ENCODE measurements at places on chromosomes 7 and 10.
A peak's percentile ranks its signal among the peaks of the same experiment; 100 is the strongest.

DNA sequence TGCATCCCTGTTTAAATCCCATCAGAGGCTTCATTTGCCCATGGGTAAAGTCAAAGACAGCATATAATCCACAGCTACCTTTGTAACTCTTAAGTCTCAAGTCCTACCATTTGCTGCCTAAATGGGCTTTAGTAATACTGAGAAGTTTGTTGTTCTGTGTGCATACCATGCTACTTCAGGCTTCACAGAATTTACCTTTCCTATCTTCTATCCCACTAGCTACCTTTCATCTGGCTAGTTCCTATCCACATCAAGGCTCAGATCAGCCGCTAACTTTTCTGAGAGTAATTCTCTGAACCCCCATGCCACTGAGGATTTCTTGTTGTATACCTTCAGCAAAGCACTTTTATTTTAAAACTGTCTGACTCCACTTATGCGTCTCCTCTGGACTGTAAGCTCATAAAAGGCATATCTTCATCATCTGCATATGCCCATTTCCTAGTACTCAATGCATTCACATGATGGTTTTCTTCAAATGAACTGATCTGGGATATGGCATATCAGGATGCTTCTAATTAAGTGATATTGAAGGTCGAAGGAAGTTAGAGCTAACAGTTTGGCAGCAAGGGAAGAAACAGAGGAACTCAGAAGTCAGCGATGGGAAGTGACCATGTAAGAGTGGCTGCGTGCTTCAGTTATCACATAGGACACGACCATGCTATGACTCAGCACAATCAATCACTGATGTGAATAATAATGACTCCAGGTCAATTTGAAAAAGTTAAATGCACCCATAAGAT is 283.9 kb upstream of the DKK1 start:
- DNase-seq: no peak

DNA sequence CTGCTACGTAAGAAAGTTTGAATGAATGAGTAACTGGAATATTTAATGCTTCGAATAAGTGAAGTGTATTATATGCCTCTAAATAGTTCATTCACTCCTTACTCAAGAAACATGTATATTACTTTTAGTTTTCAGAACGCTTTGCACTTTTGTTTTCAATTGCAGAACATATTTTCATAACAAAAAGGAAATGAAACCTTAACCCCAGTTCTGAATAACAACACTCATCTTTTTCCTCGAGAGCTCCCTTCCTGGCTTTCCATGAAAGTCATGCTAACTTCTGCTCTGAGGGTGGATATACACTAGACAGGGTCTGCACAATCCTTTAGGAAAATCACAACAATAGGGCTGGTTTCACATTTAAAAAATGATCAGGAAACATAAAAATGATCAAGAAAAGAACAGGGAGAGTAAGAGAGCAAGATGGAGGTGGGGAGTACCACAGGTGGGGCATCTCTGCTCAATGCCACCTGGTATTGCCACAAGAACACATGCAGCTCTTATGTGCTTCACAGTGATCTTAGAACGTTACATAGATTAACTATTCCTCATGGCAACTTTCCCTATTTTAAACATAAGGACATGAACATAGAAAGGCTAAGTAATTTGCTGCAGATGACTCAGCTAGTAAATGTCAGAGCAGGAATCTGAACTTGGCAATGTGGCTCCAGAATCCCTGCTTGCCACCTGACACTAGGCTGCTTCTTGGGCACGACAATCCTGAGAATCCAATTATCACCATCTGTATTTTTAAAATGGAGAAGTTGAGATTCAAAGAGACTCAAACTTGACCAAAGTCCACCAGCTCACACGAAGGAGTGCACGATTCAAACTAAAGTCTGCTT is 219.5 kb upstream of the AOAH start:
- DNase-seq: no peak

GRCh38 chr7:151432658-151433521 is 7.1 kb downstream of the CRYGN start:
- DNase-seq: peak; percentile 42

- DNase-seq: no peak
These were observed 86.9 kb downstream of the VTI1A start for GRCh38 chr10:112533916-112534315.

GRCh38 chr10:122577311-122577885 is 16.8 kb downstream of the DMBT1 start:
- no peak for DNase-seq

GRCh38 chr10:34739915-34740314 is 75.2 kb downstream of the PARD3 start:
- no peak for DNase-seq

DNA sequence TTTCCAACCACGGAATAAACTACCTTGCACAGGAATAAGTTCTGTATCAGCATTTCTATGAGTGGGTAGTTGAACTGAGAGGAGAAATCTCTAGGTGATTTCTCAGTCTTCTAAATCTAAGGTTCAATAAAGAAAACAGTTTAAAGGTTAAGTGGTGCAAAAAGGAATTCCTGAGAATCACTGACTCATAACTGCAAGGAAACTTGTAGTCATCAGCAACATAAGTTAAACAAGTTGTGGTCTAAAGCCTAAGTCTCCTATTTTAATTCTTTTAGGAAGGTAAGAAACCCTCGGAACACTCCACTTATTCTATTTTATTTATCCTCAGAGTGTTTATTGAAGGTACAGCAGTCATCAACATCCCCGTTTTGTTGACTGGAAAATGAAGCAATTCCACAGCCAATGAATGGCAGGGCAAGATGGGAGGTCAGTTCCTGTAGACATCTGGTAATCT is 92.4 kb upstream of the PIK3CG start:
- peak; percentile 68 for DNase-seq

DNA sequence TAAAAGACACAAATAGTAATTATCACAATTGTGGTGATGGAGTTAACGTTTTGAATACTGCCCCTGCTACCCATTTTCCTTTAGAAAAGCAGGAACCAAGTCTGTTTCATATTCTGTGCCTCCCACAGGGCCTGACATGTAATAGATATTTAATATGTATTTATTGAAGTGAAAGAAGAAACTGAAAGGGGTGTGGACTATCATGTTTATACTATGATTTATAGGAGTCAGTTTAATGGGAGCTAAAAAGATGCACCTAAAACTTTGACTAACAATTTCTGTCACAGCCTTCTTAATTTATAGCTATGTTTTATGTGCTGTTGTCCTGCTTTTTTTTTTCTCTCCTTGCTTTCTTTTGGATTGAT is 24.1 kb upstream of the BHLHA15 start:
- DNase-seq: no peak

DNA sequence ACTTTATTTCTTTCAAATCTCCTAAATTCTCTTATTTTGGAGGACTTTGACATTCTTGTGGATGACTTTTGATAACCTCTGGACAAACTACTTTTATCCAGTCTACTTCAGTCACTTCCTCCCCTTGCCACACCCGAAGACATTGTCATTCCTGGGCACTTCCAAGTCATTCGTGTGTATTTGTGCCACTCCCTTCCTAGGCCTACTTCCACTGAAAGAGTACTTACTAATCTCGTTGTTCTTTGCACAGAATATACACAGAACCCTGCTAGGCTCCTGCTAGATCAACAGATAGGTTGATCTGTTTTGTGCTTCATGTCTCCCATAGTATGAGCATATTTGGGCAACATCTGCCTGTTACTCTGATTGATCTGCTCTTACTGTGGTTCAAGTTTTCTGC is 355.4 kb downstream of the HGF start:
- no peak for DNase-seq

DNA sequence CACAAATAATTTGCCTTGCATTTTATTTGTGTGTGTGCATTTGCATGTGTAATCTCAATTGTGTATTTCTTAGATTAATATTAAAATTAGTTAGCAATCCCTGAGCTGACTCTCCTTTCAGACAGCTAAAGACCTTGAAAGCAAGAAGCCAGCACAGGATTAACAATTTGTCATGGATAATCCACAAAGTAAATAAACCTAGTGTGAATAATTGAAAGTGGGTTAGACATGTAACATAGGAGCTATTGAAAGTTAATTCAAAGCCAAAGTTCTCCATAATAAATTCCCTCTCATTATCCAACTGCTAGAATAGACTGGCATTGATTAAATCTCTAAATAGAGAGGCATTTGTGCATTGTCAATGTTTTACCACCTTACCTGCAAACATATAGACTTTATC is 326.1 kb downstream of the PLXDC2 start:
- no peak for DNase-seq

DNA sequence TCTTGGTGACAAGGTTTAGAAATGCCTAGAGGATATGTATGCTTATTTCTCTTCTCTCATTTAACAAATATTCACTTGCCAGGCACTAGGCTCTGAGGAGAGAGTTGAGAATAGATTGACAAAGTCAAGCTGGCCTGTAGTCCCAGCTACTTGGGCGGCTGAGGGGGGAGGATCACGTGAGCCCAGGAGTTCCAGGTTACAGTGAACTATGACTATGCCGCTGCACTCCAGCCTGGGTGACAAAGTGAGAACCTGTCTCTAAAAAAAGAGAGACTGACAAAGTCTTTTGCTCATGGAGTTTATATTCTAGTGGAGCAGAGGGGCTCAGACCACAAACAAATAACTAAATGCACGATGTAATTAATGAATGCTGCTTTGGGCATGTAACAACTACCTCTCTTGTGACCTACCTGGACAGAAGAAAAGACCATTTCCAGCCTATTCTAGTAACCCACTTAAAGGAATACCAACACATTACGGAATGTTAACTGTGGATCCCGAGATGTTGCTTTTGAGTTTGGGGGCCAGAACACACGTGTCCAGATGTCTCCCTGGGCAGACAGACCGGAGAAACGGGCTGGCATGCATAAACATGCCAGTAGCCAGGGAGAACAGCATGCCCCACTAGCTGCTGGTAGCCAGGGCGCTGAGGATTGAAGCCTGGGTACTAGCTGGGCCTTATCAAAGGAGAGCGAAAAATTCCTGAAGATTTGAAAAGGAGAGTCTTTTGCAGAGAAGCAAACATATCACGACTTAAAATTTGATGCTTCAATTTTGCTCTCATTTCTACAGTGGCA is 2.6 kb upstream of the BMPR1A start:
- DNase-seq: no peak

GRCh38 chr10:76119515-76119914 is 688.1 kb downstream of the LRMDA start:
- DNase-seq: peak; percentile 73

- DNase-seq: peak; percentile 71
These were observed 137.3 kb downstream of the SEMA3C start for GRCh38 chr7:80781561-80781979.

DNA sequence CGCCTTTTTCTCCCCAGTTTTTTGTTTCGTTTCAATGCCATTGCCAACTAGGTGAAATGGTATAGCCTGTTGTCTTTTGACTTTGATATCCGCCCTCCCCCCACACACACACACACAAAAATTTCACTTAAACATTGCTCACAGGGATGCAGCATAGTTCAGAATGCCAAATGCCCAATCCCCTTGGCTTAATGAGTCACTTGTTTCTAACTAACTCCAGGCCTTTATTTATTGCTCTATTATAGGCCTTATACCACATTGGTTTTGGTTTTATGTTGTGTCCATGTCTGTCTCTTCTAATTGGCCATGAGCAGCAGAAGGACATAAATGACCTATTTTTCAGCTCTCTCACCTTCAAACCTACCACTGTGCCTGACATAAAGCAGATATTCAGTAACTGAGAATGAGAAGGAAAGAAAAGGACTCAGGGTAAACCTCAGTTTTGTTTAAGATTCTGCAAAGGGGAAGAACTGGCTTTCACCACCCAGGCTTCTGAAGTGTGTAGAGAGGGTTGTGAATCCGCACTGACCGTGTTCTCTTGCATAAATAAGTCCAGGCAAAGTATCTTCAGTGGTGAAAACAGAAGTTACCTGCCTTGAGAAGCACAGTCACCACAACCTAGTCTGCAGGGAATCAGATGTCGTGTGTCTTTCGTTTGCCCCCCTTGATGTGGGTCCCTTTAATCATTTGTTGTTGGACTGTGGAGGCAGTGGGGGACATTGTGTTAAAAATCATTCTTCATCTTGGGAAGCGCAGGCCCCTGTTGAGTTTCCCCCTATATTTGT is 139.8 kb downstream of the CELF2 start:
- DNase-seq: no peak

- DNase-seq: peak; percentile 30
These were observed 523 bp downstream of the PURB start for GRCh38 chr7:44884621-44885393.

- peak; percentile 44 for DNase-seq
These were observed 3.4 kb upstream of the SMARCD3 start for GRCh38 chr7:151251689-151252560.

GRCh38 chr10:33483124-33483815 is 148.8 kb upstream of the NRP1 start:
- DNase-seq: no peak

DNA sequence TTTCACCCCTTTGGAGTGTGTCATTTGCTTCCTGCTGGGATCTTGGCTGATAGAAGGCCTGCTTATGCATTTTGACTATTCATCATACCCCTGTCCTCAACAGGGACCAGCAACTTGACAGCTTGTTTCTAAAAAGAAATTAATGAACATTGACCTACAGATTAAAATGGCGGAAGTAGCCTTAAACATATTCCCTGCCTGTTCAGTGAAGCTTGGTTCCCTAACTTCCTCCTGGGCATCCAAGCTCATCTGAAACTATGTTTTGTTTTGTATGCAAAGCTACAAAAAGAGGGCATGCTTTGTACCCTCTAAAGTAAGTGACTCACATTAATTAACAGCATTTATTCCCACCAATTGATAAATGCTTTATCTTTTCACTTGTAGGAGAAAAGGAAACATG is 26.8 kb upstream of the CDK14 start:
- DNase-seq: no peak

DNA sequence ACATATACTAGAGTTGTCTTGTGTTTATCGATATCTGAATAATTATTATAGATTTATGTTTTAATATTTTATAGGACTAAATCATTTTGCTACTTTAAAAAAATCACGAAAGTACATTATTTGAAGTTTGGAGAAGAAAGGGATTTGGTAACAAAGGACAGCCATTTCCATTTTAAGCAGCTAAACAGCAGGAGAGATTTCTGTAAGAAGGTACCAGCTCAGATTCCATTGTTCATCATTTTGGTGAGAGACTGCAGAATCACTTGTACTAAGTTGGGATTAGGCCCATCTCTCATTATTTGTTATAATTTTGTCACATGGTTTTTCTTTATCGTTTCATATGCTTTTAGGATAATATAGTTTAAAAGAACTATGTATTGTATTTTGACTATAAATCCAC is 46.7 kb downstream of the PALS2 start:
- no peak for DNase-seq

DNA sequence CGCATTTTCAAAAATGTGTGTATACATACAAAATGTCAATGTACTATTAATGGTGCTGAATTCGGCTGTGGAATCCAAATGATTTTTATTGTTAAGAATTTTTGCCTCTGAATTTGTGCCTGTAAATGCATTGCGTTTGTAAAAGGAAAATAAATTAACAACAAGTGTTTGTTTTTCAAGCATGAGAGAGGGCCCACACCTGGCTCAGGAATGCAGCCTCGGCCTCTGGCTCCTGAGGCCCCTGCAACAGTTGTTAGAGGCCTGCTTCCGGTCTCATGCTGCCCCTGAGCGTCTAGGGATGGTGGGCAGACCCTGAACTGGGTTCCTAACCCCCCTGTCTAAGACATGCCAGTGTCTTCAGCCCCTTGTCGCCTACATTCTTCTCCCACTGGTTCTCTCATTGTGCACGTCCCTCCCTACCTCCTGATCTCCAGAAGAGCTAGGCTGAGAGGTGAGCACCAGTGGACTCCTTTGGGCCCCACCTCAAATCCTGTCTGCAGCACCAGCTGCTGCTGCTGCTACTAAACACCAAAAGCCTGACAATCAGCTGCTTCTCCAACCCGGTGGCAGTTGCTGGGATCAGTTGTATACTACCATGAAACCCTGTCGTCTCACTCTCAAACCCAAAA is 1.9 kb upstream of the BTBD16 start:
- no peak for DNase-seq

- no peak for DNase-seq
These were observed 12.1 kb downstream of the BMPR1A start for GRCh38 chr10:86768412-86769062.

All from foreskin keratinocyte (primary cell).